ENCODE measurements at places on chromosomes 3 and 15. TPM values are rescaled to one million over a fixed set of nuclear protein-coding genes. Genes with fewer than 3 reads are reported as not detected.

DNA sequence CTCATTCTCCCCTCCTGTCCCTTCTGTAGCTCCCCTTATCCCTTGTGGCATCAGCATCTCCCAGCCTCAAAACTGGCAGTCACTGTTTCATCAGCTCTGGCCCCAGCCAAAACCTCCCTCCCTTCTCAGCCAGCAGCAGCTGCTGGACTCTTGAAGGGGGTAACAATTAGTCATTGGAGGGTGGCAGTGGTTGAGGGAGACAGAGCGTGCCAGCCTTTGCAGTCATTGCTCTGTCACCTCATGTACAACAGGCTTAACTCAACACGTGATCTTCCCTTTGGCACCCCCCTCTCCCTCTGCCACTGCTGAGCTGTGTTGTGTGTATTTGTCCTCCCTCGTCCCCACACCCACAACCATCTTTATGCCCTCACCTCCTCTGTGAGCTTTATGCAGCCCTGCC is 28.2 kb downstream of the RBP2 start:
- DNase-seq = peak; percentile 33

- DNase-seq = no peak
These were observed 22.9 kb downstream of the BBX start for GRCh38 chr3:107545680-107546120.

DNA sequence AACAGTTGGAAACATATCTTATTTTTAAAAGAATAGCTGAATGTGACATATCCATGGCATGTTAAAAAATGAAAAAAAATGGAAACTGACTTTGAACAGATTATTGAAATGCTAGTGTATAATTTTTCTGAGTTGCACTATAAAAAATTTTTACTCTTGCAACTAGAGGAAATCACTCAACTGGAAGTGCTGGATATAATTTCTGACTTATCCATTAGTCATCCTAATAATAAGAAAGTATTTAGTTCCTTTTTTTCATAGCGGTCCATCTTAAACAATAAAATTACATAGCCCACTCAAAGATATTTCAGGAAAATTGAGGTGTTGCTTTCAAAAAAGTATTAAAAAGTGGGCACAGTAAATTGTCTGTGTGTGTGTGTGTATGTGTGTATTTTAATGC is 80.7 kb downstream of the MBNL1 start:
- no peak for DNase-seq

C3orf70 gene
- polyA plus RNA-seq = 10.2 TPM

DNA sequence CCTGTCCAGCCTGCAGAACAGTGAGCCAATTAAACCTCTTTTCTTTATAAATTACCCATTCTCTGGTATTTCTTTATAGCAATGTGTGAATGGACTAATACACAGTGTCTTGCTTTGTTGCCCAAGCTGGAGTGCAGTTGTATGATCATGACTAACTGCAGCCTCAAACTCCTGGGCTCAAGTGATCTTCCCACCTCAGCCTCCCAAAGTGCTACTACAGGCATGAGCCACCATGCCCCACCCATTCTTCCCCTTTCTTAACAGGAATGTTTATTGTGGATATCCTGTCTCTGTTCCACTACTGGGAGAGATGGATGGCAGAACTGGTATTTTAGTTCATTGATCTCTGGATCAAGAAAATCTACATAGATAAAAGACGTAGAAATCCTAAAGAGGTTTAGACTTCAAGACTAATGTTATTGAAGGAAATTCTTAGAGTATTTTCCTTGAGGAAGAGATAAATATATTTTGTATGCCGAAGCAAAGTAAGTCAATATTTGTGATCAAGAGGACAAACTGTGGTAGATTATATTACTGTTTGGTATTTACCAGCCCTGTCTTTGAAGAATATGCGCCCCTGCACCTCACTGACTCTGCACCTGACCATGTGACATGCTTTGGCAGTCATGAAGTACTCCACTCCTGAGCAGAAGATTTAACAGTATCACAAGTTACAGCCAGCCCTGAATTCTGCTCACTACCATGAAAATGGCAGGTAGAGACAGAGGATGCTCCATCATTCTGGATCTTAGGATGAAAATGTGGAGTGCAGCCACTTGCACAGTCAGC is 42.9 kb downstream of the UACA start:
- DNase-seq = peak; percentile 34

PLSCR4 gene
- 38.8 TPM for polyA plus RNA-seq

DNA sequence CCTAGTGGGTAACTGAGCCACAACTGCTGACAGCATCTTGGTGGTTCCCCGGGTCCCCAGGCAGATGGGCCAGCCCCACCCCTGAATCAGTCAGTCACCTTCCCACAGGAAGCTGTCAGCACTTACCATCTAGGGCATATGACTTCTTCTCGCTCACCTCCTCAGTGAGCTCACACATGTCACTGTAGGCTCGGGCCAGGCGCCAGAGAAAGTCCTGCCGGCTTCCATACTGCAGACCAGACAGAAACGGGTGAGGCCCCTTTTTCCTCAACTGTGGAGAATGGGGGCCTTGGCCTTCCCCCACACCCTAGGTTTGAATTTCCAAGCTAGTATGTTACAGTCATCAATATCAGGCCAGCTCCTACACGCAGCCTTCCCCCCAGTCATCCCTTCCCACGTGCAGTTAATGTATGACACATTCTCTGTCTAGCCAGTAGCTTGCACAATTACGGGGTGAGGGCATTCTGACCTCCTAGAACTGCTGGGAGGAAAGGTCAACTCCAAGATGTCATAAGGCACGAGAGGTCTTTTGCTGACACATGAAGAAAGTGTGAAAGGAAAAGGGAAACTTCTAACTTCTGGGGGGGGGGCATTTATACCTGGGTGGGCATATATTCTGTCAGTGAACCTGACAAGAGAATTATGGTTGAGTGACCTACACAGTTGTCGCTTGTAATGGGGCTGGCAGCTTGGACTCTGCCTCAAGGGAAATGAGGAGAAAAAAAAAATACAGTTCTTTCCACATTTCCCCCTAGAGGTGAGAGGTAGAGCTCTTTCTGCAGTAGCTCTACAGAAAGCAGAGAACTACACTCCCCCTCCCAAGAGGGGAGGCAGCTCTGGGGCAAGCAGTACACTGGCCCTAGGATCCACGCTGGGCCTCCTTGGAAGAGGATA is 10.9 kb downstream of the RMDN3 start:
- peak; percentile 94 for DNase-seq

GRCh38 chr3:159765030-159765859 is 223.4 kb upstream of the IL12A start:
- peak; percentile 48 for DNase-seq

DNA sequence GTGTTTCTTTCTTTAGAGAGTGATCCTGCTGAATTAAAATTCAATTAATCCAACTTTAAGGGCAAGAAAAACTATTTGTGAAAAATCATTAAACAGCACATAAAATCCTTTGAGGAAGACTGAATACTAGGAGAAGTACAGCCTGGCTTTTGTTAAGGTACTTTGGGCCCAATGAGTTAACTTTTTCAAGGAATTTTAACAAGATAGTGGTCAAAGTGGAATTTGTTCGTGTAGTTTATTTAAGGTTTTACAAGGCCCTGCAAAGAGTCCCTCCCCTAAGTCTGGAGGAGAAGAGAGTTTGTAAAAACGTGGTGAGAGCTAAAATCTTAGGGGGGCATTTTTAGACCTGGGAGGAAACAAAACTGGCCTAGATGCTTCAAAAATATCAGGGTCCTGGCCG is 26.0 kb upstream of the TRIM71 start:
- no peak for DNase-seq

MYRIP gene
- 3.1 TPM for polyA plus RNA-seq

TWF2 gene
- 19.9 TPM for polyA plus RNA-seq

SEMA3F gene
- 8.9 TPM for polyA plus RNA-seq

DNA sequence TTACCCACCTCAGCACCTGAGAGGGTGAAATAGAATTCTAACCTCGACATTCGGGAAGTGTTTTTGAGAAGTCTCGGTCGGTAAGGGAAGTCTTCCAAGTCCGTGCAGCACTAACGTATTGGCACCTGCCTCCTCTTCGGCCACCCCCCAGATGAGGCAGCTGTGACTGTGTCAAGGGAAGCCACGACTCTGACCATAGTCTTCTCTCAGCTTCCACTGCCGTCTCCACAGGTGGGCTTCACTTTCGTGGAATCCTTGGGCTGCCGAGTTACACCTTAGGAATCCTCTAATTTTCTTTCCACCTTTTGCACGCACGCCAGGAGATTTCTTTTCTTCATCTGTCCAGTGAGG is 775 bp downstream of the CCNDBP1 start:
- no peak for DNase-seq

DNA sequence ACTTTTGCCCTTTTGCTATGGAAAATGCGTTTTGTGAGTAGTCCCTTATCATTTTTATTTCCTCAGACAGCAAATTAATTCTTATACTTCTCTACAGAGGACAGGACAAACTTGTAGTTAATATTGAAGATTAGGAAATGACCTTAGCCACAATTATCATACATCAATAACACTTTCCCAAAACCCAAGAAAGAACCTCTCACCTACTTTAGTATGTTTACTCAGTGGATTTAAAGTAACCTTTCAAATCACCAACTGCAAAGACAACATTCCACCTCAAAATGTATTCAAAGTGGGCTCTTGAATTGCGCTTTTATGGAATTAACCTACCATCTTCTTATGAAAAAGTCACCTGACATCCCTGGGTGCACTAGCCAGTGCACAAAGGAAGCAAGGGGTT is 107.3 kb downstream of the PLCH1 start:
- DNase-seq = no peak

GRCh38 chr15:41564960-41565502 is 6.0 kb downstream of the TYRO3 start:
- no peak for DNase-seq

DNA sequence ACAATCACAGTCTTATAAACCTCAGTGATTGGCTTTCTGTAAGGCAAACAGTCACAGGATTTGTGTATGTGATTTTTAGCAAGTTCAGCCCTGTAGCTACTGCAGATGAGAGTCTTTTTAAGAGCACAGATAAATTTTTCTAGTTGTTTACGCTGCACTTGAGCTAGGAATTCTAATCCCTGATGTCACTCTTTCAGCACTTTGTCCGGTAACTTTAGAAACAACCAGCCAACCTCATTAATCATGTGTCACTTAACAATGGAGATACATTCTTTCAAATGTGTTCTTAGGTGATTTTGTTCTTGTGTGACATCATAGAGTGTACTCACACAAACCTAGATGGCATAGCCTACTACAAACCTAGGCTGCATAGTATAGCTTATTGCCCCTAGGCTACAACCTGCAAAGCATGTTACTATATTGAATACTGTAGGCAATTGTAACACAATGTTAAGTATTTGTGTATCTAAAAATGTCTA is 36.8 kb upstream of the GOLGA6L2 start:
- no peak for DNase-seq

GRCh38 chr15:64213646-64214045 is 50.8 kb upstream of the PPIB start:
- no peak for DNase-seq

LRTM1 gene
- polyA plus RNA-seq = 0.25 TPM

SCAANT1 gene
- polyA plus RNA-seq = 1.8 TPM

LMOD3 gene
- 0.18 TPM for polyA plus RNA-seq

DNA sequence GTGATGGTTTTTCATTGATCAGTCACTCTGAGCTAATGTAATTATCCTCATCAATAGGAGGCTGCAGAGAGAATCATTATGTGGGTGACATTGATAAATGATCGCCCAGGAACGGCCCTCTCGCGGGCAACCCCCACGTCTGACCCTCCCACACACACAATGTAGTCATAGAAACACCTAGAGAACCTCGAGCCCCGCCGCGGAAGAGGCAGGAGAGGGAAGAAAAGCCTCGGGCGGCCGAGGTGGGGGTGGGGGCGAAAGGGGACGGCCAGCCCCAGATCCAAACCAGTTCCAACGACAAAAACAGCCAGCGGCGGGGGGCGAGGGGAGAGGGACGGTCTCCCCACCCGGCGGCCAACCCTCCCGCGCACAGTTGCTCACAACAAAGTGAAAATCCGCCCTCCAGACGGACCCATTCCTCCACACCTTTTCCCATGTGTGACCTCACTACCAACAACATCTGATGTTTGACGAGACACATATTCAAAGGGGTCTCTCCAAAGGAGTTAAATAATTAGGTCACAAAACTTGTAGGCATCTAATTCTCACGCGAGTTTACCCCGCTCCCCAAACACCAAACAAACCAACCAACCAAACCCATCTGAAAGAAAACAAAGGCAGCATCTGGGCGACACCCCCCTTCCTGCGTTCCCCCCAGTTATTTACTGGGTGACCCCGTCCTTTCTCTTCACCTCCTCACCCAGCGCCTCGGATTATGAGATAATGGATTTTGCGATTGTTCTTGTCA is 213.0 kb downstream of the MEIS2 start:
- DNase-seq = no peak

DNA sequence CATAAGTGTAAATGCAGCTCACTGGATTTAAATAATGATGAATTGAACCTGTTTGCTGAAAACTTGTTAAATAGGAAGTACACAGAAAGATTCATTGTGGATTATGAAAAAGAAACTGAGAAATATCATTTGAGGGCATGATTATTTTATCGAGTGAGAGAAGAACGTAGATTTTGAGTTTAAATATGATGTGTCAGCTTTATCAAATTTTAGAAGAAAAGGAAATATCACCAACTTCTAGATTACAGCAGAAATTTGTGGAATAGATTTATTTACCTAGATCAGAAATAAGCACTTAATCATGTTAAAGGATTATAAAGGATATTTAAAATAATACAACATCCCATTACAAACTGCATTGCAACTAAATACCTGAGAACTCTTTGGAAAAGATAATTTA is 315.5 kb downstream of the ZPLD1 start:
- no peak for DNase-seq

HDC gene
- polyA plus RNA-seq = 0.28 TPM
